ENCODE measurements at places on chromosomes 16 and 17.

DNA sequence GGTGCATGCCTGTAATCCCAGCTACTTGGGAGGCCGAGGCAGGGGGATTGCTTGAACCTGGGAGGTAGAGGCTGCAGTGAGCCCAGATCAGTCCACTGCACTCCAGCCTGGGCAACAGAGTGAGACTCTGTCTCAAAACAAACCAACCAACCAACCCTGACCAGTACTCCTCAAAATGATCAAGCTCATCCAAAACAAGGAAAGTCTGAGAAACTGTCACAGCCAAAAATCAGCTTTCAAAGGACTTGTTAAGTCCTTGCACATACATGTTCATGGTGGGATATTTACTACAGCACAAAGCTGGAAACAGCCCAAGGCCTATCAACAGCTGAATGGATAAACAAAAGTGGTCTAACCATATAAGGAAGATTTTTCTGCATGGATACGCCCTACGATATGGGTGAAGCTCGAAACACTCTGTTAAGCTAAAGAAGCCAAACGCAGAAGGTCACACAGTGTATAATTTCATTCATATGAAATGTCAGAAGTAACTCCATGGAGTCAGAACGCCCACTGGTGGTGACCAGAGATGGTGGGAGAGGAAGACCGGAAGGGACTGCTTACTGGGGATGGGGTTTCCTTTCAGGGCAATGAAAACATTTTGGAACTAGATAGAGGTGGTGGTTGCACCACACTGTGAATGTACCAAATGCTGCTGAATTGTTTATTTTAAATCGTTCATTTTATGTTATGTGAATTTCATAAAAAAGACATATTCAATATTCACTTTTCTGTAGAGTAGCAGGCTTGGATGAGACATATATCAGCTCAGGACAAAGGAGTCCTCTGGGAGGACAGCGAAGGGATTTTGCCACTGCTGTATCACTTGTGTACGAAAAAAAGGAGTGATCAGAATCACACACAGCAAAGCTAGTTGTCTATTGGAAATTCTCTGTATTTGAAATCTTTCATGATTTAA lies 17.7 kb downstream of the CCL17 start:
- peak; percentile 51 for DNase-seq

- no peak for DNase-seq
Observed at GRCh38 chr16:35198223-35199199, 1739.1 kb downstream of the TP53TG3F start.

DNA sequence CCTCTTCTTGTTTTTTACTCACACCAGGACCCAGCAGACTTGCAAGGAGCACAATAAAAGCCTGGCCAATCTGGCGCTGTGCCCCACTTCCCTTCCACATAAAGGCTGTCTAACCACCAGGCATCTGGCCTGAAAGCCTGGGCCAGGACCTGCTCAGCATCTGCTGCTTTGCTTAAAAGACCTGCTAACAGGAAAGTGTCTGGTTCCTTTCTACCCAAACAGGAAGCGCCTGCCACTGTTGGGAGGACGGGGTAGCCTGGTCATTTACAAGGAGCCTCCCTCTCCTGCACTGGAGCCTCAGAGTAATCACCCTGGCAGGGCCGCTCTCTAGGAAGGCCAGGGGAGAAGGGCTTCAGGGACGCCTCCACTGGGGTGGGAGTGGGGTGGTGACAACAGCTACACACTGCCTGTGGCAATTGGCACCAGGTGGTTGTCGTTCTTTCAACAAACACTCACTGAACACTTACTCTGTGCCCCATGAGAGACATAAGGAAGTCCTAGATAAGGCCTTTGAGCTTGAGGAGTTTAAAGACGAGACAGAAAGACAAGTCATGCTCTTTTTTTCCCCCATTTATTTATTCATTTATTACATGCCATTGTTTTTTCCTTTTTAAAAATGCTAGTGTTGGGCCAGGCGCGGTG lies 6.3 kb upstream of the MMP28 start:
- no peak for DNase-seq

DNA sequence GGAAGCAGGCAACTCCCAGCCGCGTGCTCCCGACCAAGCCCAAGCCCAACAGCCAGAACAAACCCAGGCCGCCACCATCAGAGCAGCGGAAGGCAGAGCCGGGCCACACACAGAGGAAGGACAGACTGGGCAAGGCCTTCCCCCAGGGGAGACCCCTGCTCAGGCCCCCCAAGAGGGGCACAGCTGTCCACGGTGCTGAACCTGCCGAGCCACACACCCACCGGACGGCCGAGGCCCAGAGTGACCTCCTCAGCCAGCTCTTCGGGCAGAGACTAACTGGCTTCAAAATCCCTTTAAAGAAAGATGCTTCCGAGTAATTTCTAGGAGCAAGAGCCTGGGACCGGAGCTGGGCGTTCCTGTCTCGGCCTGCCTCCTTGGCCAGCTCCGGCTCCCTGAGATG lies 14.1 kb upstream of the ZFPM1 start:
- DNase-seq, result no peak

GRCh38 chr17:64532409-64532808 lies 25.6 kb downstream of the CEP95 start:
- DNase-seq, result no peak

- DNase-seq, result no peak
Observed at GRCh38 chr17:66904760-66905624, 59.5 kb upstream of the CACNG4 start.

GRCh38 chr16:60041671-60042070 lies 1307.6 kb upstream of the GOT2 start:
- DNase-seq, result no peak

- DNase-seq, result no peak
Observed at GRCh38 chr16:75938818-75939217, 212.5 kb upstream of the CPHXL start.

- DNase-seq, result peak; percentile 87
Observed at GRCh38 chr16:728131-728889, 1.4 kb downstream of the HAGHL start.

GRCh38 chr17:45750779-45751440 lies 33.2 kb upstream of the CRHR1 start:
- no peak for DNase-seq

DNA sequence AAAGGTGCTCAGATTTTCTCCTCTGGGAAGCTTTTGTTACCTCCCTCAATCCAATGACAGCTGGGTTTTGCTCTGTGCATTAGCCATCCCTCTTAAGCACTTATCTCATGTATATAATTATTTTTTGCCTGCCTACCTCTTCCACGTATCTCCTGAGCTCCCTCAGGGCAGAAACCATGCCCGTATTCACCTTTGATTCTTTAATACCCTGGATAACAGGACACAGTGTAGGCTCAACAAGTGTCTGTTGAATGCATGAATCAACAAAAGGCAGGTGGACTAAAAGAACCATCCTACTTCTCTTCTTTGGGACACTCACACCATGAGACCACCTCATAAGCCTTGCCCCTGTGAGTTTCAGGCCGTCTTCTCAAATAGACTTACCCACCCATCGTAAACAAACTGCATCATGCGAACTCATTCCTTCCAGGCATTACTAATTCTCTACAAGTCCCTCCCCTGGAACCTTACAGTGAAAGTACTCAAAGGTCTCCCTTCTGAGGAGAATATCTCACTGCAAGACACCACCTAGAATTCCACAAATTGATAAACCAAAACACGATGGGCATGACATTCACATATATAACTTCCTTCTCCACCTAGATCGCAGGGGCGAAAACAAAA lies 3.2 kb downstream of the ARHGAP17 start:
- no peak for DNase-seq

DNA sequence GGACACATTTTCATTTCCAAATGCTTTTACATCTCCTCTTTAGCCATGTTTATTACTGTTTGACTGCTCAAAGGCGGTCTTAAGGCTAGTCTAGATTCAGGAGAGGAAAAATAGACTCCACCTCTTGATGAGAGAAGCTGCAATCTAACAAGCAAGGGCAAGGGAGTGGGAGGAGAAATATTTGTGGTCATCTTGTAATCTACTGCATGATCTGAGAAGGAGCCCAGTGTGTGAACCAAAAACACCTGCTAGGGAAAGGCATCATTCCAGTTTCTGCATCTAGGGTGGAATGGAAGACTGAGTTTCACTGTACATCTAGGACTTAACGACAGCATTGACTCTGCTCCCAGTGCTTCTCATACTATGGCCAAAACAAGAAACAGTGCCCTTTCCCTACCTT lies 232.2 kb upstream of the HS3ST3A1 start:
- no peak for DNase-seq

DNA sequence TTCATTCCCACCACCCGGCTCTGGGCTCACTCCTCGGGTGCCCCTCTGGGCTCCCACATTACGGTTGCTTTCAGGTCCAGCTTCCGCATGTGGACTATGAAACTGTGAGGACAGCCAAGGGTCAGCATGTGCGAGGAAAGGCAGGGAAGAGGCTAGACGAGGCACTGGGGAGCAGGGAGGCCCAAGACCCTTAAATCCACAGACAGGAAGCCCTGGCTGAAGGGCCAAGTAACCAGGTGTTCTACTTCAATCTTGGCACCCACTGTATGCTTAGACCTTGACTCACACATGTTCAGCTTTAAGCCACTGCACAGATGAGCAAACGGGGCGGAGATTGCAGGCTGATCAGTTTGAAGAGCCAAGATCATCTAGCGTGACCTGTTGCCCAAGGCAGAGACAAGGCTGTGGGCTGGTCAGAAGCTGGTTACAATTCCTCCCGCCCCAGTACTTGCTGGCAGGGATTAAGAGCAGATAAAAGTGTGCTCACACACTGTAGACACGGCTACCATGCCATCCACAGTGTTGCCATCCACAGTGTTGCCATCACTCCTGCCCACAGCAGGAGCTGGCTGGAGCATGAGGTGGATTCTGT lies at the start of gene CES4A:
TSS of gene CES4A (plus strand) at position 393 of the 592 bp plus-strand sequence. CDS start at position 577, 184 bp downstream.
- DNase-seq, result no peak
